ENCODE measurements at places on chromosomes 11 and 22.

DNA sequence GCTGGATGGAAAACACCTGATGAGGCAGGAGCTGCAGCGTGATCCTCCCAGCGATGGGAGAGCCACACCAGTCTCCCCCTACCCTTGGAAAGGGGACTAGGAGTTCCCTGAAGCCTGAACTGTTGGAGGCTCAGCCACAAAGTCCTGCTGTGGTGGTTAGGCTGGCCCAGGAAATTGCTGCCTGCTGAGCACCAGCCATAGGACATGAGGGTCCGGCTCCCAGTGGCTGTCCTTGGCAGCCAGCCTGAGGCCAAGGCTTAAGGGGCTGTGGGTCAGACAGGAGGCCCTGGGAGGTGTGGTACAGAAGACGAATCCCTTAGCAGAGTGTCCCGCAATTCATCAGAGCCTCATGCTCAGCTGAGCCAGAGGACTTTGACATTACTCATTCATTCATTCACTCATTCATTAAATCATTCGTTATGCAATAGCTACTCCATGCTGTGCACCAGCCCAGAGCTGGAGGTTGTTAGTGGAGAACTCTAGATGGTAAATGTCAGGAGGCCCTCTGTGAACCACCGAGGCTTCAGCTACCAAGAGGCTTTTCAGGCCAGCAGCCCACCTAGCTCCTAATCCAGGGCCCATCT lies 14.4 kb upstream of the SEC14L4 start:
- no peak for DNase-seq

DNA sequence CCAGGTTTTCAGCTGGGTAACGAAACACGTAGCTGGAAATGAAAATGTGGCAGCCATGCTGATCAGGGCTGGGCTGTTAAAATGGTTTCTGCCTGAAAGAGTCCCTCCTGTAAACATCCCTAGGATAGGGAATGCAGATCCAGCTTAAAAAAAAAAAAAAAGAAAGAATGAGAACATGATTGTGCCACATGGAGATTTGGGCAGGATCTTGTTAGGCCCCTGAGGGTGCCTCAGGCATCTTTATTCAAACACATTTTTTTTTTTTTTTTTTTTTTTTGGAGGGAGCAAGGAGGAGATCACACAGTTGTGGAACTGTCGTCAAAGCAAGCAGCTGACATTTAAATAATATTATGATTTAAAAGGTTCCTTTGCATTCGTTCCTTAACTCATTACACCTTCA lies 900.3 kb downstream of the OPCML start:
- no peak for DNase-seq

- no peak for DNase-seq
Measured at GRCh38 chr11:11382858-11383532, 29.9 kb upstream of the CSNK2A3 start.

- DNase-seq = no peak
Measured at GRCh38 chr11:128615076-128615475, 27.7 kb upstream of the ETS1 start.

- no peak for DNase-seq
Measured at GRCh38 chr11:108558222-108558621, 35.3 kb downstream of the EXPH5 start.

- no peak for DNase-seq
Measured at GRCh38 chr11:36699271-36699670, 101.2 kb upstream of the RAG2 start.

- DNase-seq = peak; percentile 67
Measured at GRCh38 chr11:14029971-14030920, 67.7 kb downstream of the SPON1 start.

GRCh38 chr11:31913985-31914384 lies 102.9 kb upstream of the PAX6 start:
- no peak for DNase-seq

DNA sequence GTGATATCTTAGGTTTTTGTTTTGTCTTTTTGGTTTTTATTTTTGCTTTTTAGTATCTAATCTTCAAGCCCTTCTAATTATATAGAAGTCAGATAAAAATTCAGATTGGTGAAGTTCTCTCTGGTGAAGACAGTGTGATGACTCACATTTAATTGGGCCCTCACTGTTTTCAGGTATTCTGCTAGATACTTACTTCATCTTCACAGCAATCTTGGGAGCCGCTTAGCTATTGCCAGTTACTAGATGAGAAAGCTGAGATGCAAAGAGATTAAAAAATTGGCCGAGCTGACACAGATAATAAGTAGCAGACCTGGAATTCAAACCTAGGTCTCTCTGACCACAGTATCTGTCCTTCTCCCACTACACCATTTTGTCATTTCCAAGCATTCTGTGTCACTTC lies 75.0 kb downstream of the PPP2R1B start:
- no peak for DNase-seq

- no peak for DNase-seq
Measured at GRCh38 chr11:120882175-120882574, 141.7 kb upstream of the TBCEL start.

DNA sequence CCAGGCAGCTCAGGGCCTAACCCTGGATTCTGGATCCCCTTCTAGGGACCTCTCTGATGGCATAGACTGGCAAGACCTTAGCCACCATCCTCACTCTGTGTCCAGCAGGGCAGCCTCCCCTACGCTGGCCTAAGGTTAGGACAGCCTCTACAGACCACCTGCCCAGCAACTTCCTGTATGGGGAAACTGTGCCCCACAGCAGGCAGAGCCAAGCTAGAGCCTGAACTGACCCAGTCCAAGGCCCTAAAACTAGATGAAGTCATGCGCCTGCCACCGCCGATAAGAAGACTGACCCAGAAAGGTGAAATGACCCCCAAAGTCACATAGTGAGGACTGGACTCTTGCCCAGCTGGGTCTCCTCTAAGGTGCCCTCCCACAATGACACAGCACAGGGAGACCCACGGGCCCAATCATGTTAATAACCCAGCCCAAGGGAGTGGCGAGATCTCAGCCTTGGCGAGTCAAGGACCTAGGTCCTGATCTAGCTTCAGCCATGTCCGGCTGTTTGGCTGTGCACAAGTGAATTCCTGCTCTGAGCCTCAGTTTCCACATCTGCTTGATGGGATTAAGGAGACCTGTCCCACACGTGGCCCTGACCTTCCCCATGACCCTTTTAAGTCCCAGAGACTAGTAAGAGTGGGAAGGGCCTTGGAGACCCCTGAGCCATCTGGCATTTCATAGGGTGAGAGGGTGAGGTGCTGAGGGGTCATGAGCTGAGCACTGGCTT lies 17.6 kb downstream of the STARD10 start:
- DNase-seq = no peak

GRCh38 chr22:22111267-22111751 lies 128.7 kb upstream of the TOP3B start:
- no peak for DNase-seq

- no peak for DNase-seq
Measured at GRCh38 chr11:47518212-47518964, 34.5 kb downstream of the CELF1 start.

DNA sequence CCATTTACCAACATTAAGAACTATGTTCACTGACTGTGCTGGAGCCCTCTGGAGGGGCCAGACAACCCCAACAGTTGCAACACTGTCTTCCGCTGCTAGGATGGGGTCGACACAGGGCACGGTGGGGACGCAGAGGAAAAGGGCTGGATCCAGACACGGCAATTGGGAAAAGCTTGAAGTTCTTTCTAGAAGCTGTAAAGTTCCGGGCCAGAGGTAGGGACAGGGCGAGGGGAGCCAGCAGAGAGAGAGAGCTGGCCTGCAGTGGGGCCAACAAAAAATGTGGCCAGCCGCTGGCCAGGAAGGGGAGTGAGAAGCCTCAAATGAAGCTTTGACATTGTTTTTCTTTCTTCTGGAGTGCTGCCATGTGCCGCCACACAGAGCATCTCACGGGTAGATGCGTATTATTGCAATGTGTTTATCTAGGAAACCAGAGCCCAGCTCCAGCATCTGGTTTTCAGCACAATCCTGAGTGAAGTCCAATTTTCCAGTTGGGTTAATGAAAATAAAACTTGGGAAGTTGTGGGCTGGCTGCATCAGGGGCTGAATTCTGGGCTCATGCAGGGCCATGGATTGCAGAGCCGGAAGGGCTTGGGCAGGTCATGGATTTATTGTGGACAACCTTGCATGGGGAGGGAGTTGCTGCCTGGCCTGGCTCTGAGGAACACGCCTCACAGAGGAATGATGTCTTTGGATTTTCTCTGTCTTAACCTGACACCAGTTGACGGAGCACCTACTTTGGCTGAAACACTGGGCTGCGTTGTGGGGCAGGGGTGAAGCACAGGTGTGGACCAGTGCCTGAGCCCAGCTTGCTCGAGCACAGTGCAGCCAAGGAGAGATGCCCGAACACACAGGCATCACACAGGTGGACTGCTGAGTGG lies 67.6 kb upstream of the AMPD3 start:
- peak; percentile 38 for DNase-seq

DNA sequence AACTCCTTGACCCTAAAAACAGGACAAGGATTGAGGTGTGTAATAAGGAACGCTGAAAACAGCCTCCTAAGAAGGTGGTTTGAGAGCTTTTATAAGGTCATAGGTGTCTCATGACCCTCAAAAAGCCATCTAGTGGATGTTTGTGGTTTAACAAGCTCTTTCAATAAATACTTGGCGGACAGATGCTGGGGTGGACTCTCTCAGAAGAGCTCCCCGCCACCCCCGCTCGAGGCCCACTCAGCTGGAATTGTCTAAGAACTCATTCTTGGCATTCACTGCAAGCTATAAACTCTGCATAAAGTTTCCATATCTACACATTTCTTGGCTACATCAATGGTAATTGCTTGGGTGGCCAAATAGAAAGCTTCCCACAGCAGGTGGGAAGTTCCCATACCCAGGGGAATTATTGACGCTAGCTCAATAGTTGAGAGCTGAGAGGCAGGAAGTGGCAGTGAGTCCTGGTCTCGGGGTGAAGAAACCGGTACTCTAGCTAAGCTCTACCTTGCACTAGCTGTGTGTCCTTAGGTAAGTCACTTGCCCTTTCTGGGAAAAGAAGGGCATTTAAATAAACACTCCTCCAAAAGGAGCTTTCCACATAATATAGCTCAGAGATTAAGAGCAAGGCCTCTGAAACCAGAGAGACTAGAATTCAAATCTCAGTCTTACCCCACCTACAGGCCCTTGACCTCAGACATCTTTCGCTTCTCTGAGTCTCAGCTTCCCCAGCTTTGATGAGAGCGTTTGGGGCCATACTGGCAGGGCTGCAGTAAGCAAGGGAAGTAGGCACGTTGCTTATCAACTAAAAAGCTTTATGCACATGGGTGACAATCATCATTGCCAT lies 6.4 kb downstream of the MS4A15 start:
- no peak for DNase-seq

Data from colonic mucosa (tissue), 4 donors.